Globus pallidus (tissue), 1 donor: ENCODE measurements at places on chromosomes 5 and 9.

- DNase-seq, result no peak
These were observed 321.7 kb downstream of the MLLT3 start for GRCh38 chr9:20300430-20301115.

- DNase-seq, result no peak
These were observed 47.4 kb downstream of the ATPSCKMT start for GRCh38 chr5:10202089-10202910.

DNA sequence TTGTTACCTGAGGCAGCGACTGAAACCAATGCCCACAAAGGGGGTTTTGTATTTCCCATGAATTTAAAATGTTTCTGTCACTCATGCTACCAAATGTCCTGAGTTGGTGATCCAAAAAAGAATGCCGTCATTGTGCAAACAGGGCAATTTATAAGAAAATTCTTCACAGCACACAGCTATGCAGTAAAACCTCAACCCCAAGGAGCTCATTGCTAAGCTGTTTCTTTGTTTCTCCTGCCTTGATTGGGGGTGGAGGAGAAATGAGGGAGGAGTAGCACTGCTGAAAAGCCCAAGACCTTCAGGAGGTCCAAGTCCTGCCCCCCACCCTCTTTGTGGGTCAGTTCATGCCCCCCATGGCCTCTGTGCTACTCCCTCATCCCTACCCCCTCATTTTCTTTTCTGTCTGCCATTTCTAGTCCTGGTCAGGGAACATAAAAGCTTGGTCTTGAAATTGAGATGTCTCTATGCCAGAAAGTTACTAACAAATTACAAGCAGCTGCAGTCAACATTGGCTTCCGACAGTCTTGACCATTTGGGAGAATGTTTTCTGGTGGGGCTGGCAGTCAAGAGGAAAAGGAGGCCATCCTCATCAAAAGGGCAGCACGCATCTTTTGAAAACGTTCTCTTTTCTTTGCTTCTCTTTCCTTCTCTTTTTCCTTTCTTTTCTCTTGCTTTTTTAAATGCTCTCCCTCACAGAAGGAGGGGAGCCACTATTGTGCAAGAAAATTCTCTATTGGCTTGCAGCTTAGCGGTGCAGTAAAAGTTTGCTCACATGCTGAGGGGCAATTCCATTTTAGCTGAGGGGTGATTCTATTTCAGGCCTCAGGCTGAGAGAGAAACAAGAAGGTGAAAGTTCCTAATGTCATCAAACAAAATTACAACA, 133.3 kb downstream of the GCNT1 start:
- DNase-seq, result no peak

DNA sequence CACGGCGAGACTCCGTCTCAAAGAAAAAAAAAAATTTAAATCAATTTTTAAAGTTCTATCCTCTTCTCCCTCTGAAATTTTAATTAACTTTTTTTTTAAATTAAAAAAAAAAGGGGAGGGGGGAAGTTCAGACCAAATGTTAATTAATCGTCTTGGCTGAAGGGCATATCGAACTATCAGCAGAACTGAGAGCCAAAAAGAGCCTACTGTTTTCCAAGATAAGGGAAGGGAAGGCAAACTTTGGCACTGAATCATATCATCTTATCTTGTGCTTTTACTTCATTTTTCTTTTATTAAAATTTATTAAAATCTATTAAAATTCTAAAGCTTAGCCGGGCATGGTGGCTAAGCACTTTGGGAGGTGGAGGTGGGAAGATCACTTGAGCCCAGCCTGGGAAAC, 45.9 kb upstream of the MTMR12 start:
- DNase-seq, result no peak

GRCh38 chr5:123450114-123450513, 26.9 kb upstream of the CEP120 start:
- DNase-seq, result no peak

GRCh38 chr5:39024005-39024404, 50.2 kb downstream of the RICTOR start:
- DNase-seq, result peak; percentile 18

DNA sequence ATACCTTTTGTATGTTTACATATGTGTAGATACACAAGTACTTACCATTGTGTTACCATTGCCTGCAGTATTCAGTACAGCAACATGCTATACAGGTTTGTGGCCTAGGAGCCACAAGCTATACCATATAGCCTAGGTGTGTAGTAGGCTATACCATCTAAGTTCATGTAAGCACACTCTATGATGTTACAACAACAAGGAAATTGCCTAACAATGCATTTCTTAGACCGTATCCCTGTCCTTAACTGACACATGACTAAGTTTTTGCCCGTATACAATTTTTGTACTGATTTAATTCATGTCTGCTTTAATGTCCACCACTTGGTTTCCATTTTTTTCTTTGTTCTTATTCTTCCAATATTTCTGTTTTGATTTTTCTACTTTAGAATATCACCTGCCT, 18.5 kb downstream of the TNPO1 start:
- DNase-seq, result no peak

DNA sequence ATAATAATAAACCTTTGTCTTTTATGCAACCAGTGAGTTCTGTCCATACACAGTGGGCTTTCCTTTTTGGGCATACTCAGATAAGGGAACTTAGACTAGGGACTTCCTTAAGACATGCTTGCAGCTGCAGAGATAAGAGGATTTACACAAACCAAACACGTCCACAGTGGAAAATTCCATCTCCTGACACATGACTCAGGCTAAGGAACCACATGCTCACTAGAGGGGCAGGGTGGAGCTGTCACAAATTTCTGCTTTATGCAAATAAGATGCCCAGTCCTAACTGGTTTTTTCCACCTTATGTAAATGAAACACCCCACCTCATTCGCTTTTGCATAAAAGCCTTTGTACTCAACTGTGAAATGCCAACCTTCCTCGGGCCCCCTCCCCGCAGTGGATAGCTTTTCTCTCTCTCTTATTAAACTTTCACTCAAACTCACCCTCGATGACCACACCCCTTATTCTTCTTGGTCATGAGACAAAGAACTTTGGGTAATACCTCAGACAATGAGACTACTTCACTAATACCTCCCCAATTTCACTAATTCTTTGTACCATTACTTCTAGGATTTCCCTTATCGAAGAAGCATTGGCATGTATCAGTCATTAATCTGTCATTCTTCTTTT, 170.3 kb upstream of the FTMT start:
- no peak for DNase-seq

DNA sequence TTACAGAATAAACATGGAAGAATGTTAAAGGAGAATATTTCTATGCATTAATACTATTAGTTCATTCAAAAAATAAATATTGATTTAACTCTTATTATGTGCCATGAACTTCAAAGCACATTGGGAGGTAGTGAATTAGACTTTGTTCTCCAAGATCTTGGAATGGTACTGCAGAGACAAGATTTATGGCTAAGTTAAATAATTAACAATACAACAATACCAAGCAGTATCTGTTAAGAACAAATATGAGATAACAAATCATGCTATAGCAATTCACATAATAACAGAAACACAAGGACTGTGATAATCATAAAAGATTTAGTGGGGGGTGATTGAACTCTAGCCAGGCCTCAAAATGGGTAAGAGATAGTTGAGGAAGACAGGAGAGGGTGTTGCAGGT, 11.6 kb downstream of the NMUR2 start:
- no peak for DNase-seq

- no peak for DNase-seq
These were observed 31.2 kb downstream of the NR3C1 start for GRCh38 chr5:143372187-143372829.

DNA sequence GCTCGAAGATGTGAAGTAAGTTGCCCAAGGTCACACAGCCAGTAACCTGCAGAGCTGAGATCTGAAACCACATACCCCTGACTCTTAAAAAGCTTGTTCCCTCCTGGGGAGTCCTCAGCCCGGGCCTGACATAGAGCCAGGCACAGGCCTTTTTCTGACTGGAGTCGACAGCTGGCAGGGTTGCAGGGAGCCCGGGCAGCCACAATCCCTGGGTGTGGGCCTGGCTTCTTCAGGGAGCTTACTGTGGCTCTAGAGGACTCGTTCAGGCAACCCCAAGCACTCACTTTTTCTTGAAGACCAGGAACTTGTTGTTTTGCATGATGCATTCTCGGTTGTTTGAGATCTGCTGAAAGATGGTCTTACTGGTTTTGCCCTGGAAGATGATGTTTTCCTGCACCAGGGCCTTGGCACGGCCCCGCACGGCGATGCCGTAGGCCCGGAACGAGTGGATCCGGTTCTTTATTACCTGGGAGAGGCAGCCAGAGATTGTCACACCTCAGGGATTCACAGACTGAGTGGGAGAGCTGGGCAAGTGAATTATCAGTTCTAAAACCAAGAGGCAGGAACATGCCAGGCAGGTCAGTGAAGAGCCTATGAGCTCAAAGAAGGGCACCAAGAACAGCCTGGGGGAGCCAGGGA, 30.0 kb downstream of the POLR1E start:
- no peak for DNase-seq

DNA sequence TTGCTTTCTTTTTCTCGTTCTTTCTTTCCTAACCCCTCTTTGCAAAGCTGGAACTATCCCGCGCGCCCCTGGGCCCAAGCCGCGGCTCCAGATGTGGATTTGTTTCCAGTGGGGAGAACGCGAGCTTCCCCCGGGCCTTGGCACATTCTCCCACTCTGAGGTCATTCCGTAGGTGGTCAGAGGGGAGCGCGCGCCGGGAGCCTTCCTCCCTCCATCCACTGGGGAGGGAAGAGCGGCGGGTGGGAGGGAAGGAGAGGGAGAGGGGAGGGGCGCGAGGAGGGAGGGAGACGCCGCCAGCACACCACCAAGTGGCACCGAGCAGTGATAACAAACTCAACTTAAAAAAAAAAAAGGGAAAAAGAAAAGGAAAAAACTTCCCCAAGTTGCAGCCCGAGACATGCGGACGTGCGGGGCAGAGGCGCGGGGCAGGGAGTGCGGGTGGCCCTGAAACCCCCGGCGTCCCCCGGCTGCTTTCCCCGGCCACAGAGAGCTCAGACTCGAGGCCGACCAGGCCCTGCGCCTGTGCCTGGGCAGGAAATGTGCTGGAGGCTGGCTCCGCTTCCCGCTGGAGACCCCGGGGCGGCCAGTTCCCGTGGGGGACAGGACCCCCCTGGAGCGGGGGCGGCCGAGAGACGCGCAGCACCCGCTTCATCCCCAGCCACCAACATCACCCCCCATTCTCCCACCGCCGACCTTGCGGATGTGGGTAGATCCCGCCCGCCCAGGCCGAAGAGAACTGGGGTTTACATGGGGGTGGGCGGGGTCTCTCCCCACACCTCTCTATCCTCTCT, 3.1 kb downstream of the IER5L start:
- peak; percentile 61 for DNase-seq
